Heart left ventricle (tissue), 16 donors: ENCODE measurements at places on chromosomes 7 and 10. TPM values are rescaled to one million over a fixed set of nuclear protein-coding genes. Genes with fewer than 3 reads are reported as not detected.

GRCh38 chr10:43254199-43254730 lies 12.6 kb downstream of the RASGEF1A start:
- no peaks in the 10 kb centered on the region for H3K27me3 ChIP-seq
- no peaks in the 10 kb centered on the region for H3K36me3 ChIP-seq
- peak; percentile 6 for DNase-seq

DNA sequence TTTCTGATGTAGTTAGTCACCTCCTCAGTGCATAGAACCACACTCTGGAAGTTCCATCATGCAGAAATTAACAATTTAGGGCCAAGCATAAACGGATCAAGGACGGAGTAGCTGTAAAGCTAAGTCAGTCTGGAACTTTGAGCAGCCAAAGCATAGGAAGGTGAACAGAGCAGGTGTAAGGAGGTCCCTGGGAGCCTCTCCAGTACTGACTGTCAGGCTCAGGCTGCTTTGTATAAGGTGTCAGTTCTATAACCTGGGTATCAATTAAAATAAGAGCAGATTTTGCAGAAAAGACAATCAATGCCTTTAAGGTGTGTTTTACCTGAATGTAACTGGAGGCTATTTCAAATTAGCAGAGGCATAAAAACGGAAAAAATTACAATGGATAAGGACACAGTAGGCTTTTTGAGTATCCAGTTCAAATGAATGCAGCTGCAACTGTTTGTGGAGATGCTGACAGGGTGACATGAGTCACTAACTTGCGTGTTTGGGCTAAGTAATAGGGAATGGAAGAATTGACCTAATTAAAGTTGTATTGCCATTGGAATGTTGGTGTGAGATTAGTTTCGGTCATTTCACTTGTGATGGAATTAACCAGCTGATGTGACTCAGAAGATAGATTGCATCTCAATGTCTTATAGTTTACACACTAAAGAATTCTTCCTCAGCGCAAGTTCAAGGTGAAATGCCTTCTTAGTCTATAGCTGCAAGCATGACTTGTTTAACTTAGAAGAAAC lies 417.9 kb upstream of the CNTNAP2 start:
- no peaks in the 10 kb centered on the region for H3K36me3 ChIP-seq
- H3K27ac ChIP-seq = no peak overlapping the region
- no peaks in the 10 kb centered on the region for H3K4me1 ChIP-seq
- no peak for DNase-seq
- H3K27me3 ChIP-seq = no peaks in the 10 kb centered on the region

DNA sequence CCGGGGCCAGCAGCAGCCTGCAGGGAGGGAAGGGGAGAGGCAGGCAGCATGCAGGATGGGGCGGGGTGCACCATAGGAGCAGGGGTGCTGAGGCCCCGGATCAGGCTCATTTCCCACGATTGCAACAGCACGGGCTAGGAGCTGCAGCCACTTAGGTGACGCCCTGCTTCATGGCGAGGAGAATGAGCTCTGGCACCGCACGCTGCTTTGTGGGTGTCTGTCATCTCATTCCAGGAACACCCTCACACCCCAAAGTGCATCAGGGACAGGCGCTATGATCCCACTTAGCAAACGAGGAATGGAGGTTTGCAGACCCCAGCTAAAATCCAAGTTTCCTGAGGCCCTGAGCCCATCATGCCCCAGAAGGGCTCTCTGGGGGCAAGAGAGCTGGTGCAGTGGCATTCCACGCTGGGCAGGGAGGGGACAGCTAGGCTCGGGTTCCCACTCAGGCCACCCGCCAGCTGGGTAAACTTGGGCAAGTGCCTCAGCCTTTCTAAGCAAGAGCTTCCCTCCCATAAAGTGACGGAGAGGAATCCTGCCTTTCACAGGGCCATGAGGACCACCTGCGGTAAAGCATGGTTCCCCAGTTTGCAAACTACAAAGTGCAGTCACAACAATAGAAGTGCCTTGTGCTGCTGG lies 9.3 kb downstream of the KCNH2 start:
- no peaks in the 10 kb centered on the region for H3K36me3 ChIP-seq
- peaks cover 5% of the 10 kb centered on the region for H3K27me3 ChIP-seq
- H3K4me1 ChIP-seq = peaks cover 34% of the 10 kb centered on the region
- peak overlapping the region; percentile 88 for H3K27ac ChIP-seq

GRCh38 chr10:35637462-35637861 lies 4.6 kb downstream of the FZD8 start:
- H3K4me1 ChIP-seq = peaks cover 11% of the 10 kb centered on the region
- no peaks in the 10 kb centered on the region for H3K27me3 ChIP-seq
- no peak overlapping the region for H3K4me3 ChIP-seq
- DNase-seq = no peak
- no peak overlapping the region for H3K27ac ChIP-seq
- H3K36me3 ChIP-seq = no peaks in the 10 kb centered on the region

- H3K4me3 ChIP-seq = no peak overlapping the region
- no peak for DNase-seq
- H3K36me3 ChIP-seq = no peaks in the 10 kb centered on the region
- H3K27me3 ChIP-seq = no peaks in the 10 kb centered on the region
- H3K27ac ChIP-seq = no peak overlapping the region
Observed at GRCh38 chr7:144787127-144787526, 48.7 kb downstream of the TPK1 start.

PITX3 gene
- total RNA-seq = 0.23 TPM

GRCh38 chr10:101565370-101565900 lies 22.6 kb downstream of the POLL start:
- DNase-seq = peak; percentile 23
- no peak overlapping the region for H3K27ac ChIP-seq
- peaks cover 6% of the 10 kb centered on the region for H3K4me1 ChIP-seq
- peaks cover 10% of the 10 kb centered on the region for H3K27me3 ChIP-seq
- H3K36me3 ChIP-seq = no peaks in the 10 kb centered on the region

SCART1 gene
- 0.70 TPM for total RNA-seq

DNA sequence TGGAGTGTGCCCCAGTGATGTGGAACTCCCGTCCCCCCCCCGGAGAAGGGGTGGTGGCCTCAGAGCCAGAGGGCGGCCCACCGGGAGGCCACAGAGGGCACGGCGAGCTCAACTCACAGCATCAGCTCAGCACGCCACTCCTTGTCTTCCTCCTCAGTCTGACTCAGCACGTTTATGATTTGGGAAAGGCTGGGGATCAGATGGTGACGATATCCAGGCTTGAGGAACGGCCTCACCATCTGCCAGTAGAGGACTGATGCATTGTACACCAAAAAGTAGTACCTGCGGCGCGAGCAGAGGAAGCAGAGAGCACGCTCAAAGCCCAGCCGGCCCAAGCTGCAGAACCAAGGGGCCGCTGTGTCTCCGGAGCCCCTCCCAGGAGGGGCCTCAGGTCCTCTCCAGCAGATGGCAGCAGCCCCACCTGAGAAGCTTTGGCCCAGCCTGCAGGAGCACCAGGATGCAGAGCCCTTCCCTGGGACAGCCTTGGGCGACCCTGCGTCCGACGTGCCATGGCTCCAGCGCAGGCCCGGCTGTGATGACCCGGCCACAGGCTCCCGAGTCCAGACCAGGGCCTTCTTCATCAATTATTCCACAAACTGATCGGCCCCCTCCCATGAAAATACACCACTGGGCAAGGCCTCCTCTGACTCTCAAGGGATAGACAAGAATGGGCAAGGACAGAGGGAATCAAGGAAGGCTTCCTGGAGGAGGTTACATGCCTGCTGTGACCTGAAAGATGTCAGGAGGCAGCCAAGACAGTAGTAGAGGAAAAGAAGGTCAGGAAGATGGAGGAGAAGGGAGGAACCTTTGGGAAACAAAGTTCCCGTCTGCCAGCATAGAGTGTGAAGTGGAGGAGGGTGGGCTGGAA lies 3.7 kb downstream of the CFAP46 start:
- H3K4me3 ChIP-seq = no peak overlapping the region
- H3K36me3 ChIP-seq = no peaks in the 10 kb centered on the region
- no peak for DNase-seq
- H3K4me1 ChIP-seq = peaks cover 8% of the 10 kb centered on the region
- no peak overlapping the region for H3K27ac ChIP-seq

- H3K36me3 ChIP-seq = no peaks in the 10 kb centered on the region
- no peak overlapping the region for H3K4me3 ChIP-seq
Observed at GRCh38 chr10:60629332-60629731, 148.9 kb upstream of the CDK1 start.

DNA sequence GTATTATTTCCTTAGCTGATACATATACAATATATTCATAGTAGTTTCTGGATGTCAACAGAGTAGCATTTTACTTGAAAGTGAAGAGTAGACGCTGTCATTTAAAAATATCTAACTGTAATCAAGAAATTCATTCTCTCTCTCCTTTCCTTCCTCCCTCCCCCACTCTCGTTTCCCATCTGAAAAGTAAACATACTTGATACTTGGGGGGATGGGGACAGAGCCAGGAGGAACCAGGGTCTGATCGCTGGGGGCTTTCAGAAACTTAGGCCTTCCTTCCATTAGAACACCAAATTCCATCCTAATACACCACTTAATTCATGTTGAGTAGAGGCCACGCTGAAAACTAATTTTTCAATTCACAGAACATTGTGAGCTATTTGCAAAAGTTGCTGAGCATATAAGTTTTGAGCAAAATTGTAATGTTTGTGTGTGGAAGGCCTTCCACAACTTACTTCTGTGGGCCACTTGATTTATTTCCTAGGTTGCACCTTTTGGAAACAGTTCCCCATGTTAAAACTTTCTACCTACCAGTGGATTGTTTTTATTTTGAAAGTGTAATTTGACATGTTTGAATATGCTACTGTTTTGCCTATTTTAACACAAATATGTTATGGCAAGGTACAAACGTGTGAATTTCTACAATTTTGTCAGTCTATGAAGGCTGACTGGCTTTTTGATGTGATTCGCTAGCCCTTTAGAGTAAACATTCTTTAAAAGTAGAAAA lies 35.2 kb downstream of the CNPY1 start:
- H3K27ac ChIP-seq = no peak overlapping the region
- H3K36me3 ChIP-seq = no peaks in the 10 kb centered on the region
- peaks cover 98% of the 10 kb centered on the region for H3K27me3 ChIP-seq
- no peak for DNase-seq

DNA sequence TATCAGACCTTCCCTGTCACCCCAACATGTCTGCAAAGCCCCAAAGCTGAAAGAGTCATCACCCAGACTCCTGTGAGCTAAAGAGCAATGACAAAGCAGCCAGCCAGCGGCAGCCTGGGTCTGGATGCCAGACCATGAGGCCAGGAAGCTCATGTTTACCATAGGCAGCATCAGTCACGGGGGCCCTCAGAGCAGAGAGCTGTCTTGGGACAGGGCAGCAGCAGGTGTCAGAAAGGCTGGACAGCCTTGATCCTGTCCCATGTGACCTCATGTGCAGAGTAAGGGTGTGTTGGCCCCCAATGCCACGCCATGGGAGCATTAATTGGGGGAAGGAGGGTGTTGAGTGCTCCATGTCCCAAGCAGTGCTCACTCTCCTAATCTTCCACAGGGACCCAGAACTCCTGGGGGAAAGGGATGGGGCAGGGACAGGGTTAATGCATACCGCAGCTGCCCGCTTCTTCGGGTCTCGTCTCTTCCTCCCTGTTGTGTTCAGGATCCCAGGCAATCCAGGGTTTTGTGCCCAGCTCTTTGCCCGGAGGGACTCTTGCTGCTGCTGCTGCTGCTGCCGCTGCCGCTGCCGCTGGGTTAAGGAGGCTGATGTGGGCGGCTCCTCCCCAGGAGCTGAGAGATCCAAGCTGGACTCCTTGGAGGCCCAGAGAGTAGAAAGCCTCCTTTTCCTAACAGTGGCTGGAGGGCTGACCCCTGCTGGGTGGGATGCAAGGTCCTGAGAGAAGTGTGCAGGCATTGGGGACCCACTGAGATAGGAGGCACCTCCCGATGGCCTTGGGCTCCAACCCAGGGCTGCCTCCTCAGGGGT lies 7.1 kb downstream of the CCDC201 start:
- no peaks in the 10 kb centered on the region for H3K36me3 ChIP-seq
- H3K27ac ChIP-seq = no peak overlapping the region
- no peak for DNase-seq
- peaks cover 18% of the 10 kb centered on the region for H3K27me3 ChIP-seq
- H3K4me1 ChIP-seq = no peaks in the 10 kb centered on the region
- no peak overlapping the region for H3K4me3 ChIP-seq

DNA sequence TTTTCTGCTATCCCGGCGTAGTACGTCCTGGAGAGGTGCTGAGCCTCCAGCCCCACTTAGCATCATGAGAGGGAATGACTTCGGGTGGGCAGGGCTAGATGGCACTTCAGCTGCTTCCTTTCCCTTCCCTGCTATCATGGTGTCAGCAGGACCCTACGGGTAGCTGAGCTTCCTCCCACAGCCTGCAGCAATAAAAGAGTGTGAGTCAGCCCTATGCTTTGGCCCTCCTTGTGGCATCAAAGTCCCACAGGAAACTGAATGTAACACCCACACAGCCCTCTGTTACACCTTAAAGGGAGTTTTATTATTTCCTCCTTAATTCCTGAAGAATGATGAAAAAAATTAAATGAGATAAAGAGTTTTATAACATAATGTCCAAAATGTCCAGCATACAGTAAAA lies 458.1 kb downstream of the RPS24 start:
- no peak for DNase-seq
- H3K4me1 ChIP-seq = no peaks in the 10 kb centered on the region
- H3K4me3 ChIP-seq = no peak overlapping the region
- no peaks in the 10 kb centered on the region for H3K27me3 ChIP-seq
- H3K36me3 ChIP-seq = no peaks in the 10 kb centered on the region

DNA sequence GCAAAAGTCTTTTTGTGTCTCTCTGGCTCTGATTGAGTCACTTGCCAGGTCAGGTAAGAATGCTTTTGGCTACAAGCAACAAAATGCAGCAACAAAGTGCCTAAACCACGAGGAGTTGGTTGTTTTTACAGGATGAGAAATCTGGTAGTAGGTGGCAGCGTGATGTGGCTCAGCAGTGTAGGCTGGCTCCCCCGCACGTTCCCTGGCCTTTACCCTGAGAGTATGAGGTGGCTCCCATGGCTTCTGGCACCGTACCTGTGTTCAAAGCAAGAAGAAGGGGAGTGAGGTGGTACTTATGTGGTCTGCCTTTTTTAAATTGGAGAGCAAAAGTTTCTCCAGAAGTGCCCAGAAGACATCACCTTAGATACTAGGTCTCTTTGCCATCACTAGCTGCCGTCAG lies 11.7 kb downstream of the PRKRIP1 start:
- peaks cover 9% of the 10 kb centered on the region for H3K4me1 ChIP-seq
- H3K27me3 ChIP-seq = no peaks in the 10 kb centered on the region

DNA sequence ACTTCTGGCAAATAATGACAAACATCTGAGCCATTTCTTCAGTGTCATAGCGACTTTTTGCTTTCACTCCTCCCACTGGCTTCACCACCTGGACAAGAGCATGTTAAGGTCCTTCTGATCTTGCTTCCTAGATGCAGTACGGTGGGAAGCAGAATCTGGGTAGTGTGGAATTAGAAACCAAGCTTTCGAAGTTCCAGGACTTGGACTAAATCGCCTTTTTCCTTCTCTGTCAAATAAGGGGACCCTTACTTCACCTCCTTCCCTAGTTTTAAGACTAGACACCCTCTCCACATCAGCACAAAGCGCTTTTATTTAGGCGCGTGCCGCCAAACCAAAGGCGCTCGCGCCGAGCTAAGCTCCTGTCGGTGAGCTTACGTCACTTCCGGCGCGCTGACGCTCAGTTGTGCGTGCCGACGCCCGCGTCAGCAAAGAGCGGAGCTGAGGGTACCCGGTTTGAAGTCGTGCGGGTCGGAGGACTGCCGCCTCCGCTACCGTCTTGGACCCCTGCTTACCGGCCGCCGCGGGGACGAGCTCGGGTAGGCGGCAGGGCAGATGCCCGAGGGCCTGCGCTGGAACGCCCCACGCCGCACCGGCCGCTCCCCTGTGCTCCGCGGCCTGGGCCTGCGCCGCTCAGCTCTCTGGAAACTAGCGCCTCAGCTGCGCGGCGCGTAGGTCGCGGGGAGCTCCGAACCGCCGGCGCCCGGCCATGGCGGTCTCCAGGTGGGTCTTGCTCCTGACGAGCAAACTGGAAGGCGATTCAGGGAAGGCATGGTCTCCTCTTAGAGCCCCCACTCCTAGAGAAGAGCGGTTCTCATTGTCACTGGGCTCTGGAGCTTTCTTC lies at the start of gene BTAF1:
BTAF1 (plus strand) TSS at position 400 of the 841 bp plus-strand sequence; CDS start at position 707, 307 bp downstream.
- DNase-seq = peak; percentile 97
- peaks cover 4% of the 10 kb centered on the region for H3K36me3 ChIP-seq
- H3K4me1 ChIP-seq = peaks cover 7% of the 10 kb centered on the region
- peak within 1 kb of the TSS; percentile 82 for H3K4me3 ChIP-seq
- peak within 1 kb of the TSS; percentile 92 for H3K27ac ChIP-seq
